NCI-H82 (cell line): ENCODE measurements at places on chromosomes 12 and 14.

GRCh38 chr12:68117661-68118060 lies 41.9 kb downstream of the IFNG start:
- DNase-seq = no peak

- DNase-seq = peak; percentile 54
Measured at GRCh38 chr14:48690349-48690748, 895.8 kb downstream of the RPS29 start.

GRCh38 chr12:19491863-19492262 lies 52.6 kb downstream of the AEBP2 start:
- DNase-seq = no peak

- DNase-seq = no peak
Measured at GRCh38 chr12:16972923-16973770, 367.2 kb upstream of the LMO3 start.

DNA sequence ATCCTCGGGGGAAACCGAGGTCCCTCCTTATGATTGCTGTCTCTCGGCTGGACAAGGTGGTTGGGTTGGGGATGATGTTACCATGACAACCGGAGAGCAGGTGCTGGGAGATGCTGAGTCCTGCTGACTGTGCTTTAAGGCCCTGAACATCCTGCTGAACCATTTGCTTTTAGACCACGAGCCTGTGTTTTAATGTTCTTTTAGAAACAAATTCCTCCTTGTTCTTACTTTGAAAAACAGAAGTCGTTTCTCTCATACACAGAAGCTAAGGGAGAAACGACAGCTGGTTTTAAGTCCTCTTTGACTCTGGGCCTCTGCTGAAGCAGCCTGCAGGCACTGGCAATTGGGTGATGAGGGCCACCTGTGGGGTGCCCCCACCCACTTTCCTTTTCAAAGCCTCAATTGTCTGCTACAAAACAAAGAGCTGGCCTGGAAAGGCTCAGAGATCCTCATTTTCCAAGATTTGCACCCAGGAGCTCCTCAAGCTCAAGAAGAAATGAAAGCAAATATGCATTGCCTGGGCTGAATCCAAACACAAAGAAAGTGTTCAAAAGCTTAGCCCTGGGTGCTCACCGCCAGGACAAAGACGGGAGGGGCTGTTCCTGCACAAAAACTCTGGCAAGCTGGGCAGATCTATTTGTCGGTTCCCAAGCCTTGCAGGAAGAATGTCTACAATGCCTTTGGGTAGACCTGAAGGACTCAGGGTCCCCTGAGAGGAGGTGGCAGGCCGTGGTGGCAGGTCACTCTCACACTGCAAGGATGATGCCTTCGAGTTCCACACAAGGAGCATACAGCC lies 90.0 kb upstream of the CLMN start:
- DNase-seq = no peak

DNA sequence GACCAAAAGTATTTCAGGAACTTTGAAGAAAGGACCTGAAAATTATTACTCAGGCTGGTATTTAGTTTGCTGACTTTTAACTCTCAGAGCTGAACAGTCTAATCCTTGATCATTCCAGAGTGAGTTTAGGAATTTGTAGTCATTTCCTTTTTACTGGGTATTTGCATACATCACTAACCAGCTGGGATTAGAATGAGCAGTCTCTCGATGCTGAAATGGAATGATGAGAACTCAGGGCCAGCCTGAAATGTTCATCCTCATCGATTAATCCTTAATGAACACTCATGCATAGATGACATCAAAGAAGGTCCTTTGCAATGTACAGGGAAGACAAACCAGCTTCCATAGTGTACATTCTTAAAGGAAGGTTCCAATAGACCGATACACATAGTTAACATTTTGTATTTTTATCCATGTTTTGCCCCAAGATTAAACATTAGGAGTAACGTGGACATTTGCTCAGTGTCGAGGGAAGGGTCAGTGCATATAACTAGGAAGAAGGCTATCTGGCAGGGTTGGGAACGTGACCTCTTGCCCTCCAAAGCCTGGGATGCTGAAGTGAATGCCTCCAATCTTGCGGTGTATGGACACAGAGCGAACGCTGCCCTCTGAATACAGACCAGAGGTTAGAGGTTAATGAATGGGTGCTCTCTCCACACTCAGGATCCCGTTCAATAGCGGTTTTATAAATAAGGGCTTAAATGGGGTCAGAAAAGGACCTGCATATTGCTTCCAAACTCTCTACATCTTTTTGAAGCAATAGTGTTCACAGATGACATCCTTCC lies 14.5 kb downstream of the FBXL14 start:
- peak; percentile 33 for DNase-seq

- DNase-seq = no peak
Measured at GRCh38 chr14:68470361-68470760, 322.5 kb downstream of the ZFP36L1 start.

DNA sequence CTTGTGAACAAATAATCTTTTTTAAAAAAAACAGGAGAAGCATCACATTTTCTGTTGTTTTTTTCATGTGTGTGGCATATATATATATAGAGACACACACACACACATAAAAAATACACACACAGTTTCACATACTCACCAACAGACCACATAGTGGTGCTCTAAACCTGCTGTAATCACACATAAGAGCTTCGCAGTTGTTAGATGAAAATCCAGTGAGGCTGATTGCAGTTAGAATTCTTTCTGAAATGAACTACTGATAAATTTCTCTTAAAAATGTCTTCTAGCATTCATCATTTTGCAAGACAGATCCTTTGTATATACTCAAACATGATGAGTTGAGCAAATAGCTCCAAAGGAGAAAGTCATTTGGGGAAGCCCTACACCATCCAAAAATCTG lies 434.3 kb upstream of the STXBP6 start:
- DNase-seq = peak; percentile 3

DNA sequence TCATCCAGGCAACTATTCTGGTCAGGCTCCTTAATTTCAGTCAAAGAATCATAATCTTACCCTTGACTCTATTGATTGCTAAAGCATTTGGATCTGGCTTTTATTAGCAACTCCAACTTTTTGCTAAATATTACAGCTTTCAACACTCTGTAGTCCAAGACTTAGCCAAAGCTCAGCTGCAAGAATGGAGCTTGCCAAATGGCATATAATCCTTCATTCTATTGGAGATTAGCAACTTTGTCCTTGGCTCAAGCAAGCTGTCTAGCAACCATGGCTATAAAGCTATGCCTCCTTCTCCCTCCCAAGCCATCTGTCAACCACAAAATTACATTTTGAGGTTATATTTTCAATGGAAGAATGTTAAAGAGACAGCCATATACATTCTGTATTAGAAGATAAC lies 23.1 kb upstream of the NID2 start:
- DNase-seq = peak; percentile 9

GRCh38 chr14:54533100-54533499 lies 23.4 kb downstream of the CGRRF1 start:
- no peak for DNase-seq

GRCh38 chr12:2642896-2643425 lies 151.8 kb upstream of the FKBP4 start:
- no peak for DNase-seq

GRCh38 chr12:105507311-105508038 lies 177.0 kb downstream of the C12orf75 start:
- no peak for DNase-seq

- DNase-seq = no peak
Measured at GRCh38 chr12:26331960-26332359, 136.6 kb downstream of the SSPN start.

DNA sequence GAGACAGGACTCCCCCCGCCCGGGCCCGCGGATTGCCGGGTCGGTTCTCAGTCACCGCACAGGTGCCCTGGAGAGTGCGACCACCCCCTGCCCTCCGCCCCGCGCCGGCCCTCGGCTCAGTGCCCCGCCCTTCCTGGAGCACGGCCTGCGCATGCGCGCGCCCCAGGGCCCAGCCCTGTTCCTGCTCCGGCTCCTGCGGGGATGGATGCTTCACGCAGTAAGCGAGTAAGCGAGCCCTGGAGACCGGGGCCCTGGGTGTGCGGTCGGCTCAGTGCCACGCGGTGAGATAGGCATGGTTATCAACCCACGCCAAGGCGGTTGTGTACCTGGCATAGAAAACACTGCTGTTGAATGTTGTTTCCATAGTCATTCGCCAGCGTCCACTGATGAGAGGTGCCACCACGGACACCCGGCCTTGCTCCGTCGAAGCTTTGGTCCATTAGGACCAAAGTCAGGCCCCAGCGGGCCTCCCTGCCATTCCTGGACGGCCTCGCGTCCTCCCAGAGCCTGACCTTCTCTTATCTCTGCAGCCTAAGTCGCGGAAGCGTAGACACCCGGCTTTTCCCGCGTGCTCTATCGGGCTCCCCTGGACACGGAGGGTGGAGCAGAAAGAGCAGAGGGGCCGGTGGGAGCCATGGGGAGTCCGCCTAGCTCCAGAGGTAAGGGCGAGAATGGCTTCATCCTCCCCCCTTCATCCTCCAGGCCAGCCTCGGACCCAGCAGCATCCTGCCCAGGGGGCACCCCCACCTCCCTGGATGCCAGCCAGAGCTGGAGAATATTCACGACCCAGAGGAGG lies 90.6 kb downstream of the PAPOLA start:
- no peak for DNase-seq

- no peak for DNase-seq
Measured at GRCh38 chr12:48600552-48600951, 30.7 kb upstream of the LALBA start.

- DNase-seq = no peak
Measured at GRCh38 chr12:12885096-12885792, 6.1 kb upstream of the GPRC5A start.

- peak; percentile 62 for DNase-seq
Measured at GRCh38 chr14:105093038-105093430, 27.8 kb upstream of the GPR132 start.

GRCh38 chr12:90199006-90199405 lies 490.4 kb upstream of the ATP2B1 start:
- DNase-seq = no peak
